ENCODE measurements at places on chromosomes 5 and 9. TPM values are rescaled to one million over a fixed set of nuclear protein-coding genes. Genes with fewer than 3 reads are reported as not detected.

PCDHA4 gene
- 3.5 TPM for total RNA-seq

RGS7BP gene
- 0.31 TPM for total RNA-seq

DNA sequence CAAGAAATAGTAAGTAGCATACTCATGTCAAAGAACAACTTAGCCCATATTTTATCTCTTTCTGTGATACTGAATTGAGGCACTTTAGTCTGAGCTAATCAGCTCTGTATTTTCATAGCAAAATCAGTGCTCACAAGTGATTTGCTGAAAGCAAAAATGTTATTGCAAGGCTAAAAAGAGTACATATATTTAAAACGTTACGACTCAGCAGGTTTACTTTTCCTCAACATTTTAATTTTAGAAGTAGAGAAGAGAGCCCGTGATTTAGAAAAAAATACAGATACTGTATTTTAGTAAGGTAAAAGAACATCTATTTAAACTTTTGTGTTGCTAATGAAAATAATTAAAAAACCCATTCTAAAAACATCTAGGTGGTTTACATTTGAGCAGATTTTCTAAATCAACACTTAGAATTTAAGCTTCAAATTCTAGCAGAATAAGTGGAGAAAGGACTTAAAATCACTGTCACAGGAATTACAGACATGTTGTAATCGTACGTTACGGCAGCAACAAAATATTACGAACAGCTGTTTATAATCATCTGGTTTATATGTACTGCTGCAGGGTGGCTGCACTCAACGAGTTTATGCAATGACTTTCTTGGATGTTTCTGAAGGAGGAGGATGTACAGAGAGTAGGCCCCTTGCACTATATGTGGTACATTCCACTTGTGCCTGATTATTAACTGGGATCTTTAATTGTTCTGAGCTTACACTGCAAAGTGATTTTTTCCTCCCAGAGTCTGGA is 20.1 kb downstream of the SREK1 start:
- H3K4me1 ChIP-seq = no peaks in the 10 kb centered on the region
- H3K36me3 ChIP-seq = peaks cover 20% of the 10 kb centered on the region
- no peak overlapping the region for H3K4me3 ChIP-seq
- no peaks in the 10 kb centered on the region for H3K27me3 ChIP-seq

DNA sequence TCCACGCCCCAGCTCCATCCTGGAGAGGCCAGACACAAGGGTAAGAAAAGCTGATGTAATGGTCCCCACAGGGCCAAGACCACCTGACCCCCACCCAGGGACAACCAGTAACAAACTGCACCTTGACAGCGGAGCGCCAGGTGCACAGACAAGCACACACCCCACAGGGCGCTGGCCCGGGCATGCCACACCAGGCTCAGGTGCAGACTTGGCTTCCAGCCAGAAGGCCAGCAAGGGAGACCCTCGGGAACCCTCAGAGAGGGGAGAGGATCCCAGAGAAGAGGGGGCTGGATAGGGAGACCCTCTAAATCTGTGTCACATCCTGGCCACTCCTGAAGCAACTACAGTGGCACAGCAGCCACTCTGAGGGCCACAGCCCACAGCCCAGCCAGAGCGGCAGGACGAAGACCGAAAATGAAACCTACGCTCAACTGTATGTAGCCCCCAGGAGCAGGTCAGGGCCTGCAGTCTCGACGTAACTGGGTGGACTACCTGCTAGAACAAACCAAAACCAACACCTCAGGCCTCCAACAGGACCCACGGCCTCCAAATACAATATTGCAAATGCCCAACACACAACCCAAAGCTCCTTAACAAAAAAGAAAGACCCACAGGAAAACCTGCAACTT is 18.5 kb downstream of the CAMSAP1 start:
- no peaks in the 10 kb centered on the region for H3K27me3 ChIP-seq
- no peak for DNase-seq
- H3K4me3 ChIP-seq = peak overlapping the region; percentile 10
- no peak overlapping the region for H3K27ac ChIP-seq

DNA sequence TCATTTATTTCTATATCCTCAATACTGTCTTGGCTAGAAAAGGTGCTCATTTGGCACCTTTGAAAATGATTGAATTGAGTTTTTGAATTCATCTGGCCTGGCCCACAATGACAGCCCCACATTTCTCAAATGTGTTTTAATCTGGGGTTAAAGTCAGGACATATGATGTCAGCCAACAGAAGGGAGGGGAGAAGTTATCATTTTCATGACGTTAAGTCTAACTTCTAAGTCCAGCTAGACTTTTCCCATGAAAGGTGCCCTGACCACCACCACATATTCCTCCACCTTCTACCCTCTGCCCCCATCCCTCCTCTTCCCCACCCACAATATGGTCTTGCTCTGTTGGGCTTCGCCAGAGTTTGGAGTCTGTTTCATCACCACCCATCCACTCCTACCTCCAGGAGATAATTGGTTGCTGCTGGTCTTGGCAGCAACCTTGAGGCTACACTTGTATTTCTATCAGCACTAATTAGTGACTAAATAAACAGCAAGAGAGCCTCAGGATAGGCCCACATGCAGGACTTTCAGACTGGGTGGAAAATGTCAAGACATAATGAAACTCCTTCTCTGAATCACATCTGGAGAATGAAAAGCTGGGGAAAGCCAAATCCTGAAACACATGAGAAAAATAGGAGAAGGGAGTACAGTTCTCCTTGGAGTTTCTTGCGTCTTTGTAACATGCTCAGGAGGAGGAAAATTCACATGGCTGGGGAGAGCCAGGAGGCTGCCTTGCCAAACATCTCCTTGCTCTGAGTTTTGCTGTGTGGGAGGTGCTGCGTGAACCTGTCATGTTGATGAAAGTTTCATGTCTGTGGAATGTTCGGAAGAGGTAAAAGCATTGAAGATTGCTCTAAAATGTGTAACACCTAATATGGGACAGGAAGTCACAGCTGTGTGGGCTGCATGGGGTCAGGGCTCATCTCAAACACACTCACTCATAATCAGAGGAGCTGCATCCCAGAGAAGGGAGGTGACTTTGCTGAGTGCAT is 544.7 kb upstream of the KLF4 start:
- H3K27ac ChIP-seq = no peak overlapping the region
- H3K36me3 ChIP-seq = peaks cover 16% of the 10 kb centered on the region
- no peak for DNase-seq
- H3K4me3 ChIP-seq = no peak overlapping the region
- no peaks in the 10 kb centered on the region for H3K4me1 ChIP-seq

GRCh38 chr5:126189862-126190261 is 233.3 kb upstream of the GRAMD2B start:
- DNase-seq = peak; percentile 41
- peaks cover 14% of the 10 kb centered on the region for H3K36me3 ChIP-seq
- no peak overlapping the region for H3K27ac ChIP-seq
- no peaks in the 10 kb centered on the region for H3K4me1 ChIP-seq

- peak; percentile 97 for DNase-seq
- H3K27ac ChIP-seq = no peak overlapping the region
- H3K4me3 ChIP-seq = peak overlapping the region; percentile 93
- H3K27me3 ChIP-seq = no peaks in the 10 kb centered on the region
- H3K36me3 ChIP-seq = no peaks in the 10 kb centered on the region
Measured at GRCh38 chr9:114397848-114398605, 10.2 kb upstream of the AKNA start.

DNA sequence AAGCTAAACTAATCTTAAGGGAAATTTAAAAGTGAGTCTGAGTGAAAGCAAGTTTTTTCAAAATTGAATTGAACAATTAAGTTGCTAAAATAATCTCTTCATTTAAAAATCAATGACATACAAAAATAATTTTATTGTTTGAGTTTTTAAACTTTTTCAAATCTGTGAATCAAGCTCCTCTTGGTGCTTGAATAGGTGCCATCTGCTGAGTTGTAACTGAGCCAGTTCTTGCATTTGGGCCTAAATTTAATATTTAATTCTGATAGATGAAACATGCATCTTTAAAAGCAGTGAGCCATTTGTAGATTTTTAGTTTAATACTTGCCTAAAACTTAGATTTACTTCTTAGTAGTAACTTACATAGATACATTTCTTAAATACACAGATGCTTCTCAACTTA is 31.8 kb downstream of the SPATA31D1 start:
- DNase-seq = no peak
- H3K36me3 ChIP-seq = peaks cover 1% of the 10 kb centered on the region
- H3K27me3 ChIP-seq = no peaks in the 10 kb centered on the region

DNA sequence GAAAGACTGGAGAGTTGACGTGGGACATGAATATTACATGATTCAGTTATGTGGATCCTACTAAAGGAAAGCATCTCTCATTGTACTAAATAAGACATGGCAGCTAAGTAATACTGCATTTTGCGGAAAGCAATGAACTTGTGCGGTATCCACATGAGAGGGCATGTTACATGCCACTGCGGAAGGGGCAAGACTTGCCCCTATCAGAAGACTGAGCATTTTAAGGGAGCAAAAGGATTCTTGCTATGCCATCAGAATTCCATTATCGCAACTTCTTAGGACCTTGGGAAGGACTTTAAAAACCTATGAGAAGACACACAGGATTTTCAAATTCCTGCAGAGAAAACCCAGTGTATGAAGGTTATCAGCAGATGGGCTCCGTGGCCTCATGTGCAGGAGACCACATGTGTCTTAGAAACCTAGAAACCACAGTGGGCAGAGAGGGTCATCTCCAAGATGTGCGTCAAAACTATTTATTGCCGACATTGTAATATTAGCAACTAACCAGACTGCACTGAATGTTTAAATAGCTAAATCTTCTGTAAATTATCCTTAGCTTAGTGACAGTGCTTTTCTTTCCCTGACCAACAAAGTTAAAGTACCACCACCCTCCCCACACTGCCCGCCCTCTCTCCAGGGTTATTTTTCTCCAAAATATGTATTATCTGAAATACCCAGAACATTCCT is 457.7 kb downstream of the ICE1 start:
- H3K27me3 ChIP-seq = no peaks in the 10 kb centered on the region
- no peak overlapping the region for H3K4me3 ChIP-seq
- H3K36me3 ChIP-seq = no peaks in the 10 kb centered on the region
- no peak for DNase-seq
- H3K4me1 ChIP-seq = no peaks in the 10 kb centered on the region
- H3K27ac ChIP-seq = no peak overlapping the region

Data from H9 (cell line).